ENCODE measurements at places on chromosomes 2 and 18.

DNA sequence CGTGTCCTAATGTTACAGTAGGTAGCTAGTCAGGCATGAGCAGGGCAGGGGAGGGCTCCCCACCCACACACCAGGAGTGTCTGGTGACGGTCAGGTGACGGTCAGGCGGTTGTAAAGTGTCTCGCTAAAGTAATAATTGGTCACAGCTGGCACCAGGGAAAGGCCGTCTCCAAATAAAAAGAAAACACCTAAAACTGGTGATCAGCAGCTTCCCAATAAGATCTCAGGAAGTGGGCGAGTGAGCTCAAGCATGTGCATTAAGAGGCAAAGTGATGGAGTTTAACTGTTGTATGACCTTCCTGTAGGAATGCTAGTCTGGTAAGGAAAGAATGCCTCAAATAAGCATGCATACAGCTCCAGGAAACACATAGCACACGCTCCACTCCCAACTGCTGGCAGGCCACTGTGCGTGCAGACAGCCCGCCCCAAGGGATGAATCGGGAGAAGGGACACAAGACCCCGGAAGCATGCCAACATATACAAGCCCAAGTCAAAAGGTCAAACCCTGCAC, 177.1 kb downstream of the RNF144A start:
- H3K27ac ChIP-seq: no peak overlapping the region
- H3K27me3 ChIP-seq: peaks cover 5% of the 10 kb centered on the region
- no peak overlapping the region for H3K4me3 ChIP-seq
- DNase-seq: no peak
- H3K36me3 ChIP-seq: no peaks in the 10 kb centered on the region
- H3K4me1 ChIP-seq: peaks cover 7% of the 10 kb centered on the region

DNA sequence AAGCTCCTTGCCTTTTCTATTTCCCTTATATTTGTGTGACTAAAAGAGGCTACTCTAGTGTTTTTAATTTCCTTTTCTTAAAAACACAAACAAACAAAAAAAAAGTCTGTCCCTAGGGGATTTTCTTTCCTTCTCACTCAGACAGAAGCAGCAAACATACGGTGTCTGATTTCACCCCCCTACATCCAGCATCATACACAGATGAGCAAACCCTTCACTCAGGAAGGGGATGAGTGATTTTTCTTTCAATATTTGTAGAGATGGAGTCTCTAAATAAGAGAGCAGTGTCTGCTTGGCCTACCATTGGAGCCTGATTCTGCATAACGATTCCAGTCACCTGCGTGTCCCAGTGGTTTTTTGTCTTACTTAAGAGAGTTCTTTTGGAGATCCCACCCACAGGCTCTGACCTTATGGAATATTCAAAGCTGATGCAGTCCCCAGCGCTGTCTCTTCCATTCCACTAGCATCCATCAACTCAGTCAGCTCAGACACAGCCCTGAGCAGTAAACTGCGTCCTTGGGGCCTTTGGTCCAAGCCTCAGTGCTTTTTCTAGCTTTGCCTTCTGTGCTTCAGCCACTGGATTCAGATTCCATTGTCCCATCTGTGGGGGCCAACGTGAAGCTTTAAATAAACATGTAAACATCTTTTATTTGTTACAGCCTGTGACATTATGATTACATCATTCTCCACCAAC, 52.6 kb upstream of the TPO start:
- no peak overlapping the region for H3K4me3 ChIP-seq
- H3K27me3 ChIP-seq: no peaks in the 10 kb centered on the region
- no peaks in the 10 kb centered on the region for H3K36me3 ChIP-seq
- H3K27ac ChIP-seq: no peak overlapping the region
- no peaks in the 10 kb centered on the region for H3K4me1 ChIP-seq

GRCh38 chr2:55252832-55253231, 16.2 kb downstream of the MTIF2 start:
- H3K27ac ChIP-seq: no peak overlapping the region
- H3K4me3 ChIP-seq: no peak overlapping the region
- H3K36me3 ChIP-seq: peaks cover 11% of the 10 kb centered on the region
- no peaks in the 10 kb centered on the region for H3K27me3 ChIP-seq
- no peaks in the 10 kb centered on the region for H3K4me1 ChIP-seq
- no peak for DNase-seq

DNA sequence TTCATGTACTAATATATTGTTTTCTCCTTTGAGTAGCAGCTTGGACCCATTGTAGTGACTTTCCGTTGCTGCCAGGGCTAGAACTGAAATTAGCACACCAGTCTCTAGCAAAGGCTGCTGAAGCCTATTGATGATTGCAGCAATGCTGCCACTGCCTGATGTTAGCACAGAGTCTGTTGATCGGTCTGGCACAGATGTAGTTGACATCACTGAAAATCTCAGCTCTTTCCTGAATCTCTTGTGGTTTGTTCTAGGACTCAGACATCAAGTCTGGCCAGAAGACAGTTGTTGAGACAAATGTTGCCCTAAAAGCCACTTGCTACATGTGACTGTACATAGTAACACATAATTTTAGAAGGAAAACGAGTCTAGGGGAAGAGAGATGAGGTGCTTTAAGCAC, 47.2 kb downstream of the VAPA start:
- 0 out of 2 replicates have a peak overlapping the region, but pooled peaks have one; percentile 1 for H3K27ac ChIP-seq
- H3K4me3 ChIP-seq: no peak overlapping the region
- H3K27me3 ChIP-seq: no peaks in the 10 kb centered on the region
- peaks cover 14% of the 10 kb centered on the region for H3K36me3 ChIP-seq
- H3K4me1 ChIP-seq: peaks cover 26% of the 10 kb centered on the region

GRCh38 chr2:25246001-25246400, 77.6 kb upstream of the POMC start:
- H3K4me3 ChIP-seq: no peak overlapping the region
- no peaks in the 10 kb centered on the region for H3K36me3 ChIP-seq
- H3K4me1 ChIP-seq: peaks cover 13% of the 10 kb centered on the region
- H3K27me3 ChIP-seq: peaks cover 1% of the 10 kb centered on the region
- no peak for DNase-seq
- H3K27ac ChIP-seq: no peak overlapping the region

- H3K4me1 ChIP-seq: peaks cover 58% of the 10 kb centered on the region
- no peak overlapping the region for H3K27ac ChIP-seq
- DNase-seq: peak; percentile 35
- H3K4me3 ChIP-seq: no peak overlapping the region
- no peaks in the 10 kb centered on the region for H3K27me3 ChIP-seq
Observed at GRCh38 chr2:55090702-55091101, 40.5 kb upstream of the RTN4 start.

GRCh38 chr2:113602869-113603466, 24.1 kb upstream of the RABL2A start:
- H3K27ac ChIP-seq: peak overlapping the region; percentile 78
- H3K36me3 ChIP-seq: no peaks in the 10 kb centered on the region
- H3K4me1 ChIP-seq: no peaks in the 10 kb centered on the region
- no peaks in the 10 kb centered on the region for H3K27me3 ChIP-seq
- H3K4me3 ChIP-seq: peak overlapping the region; percentile 87
- no peak for DNase-seq

- no peak overlapping the region for H3K27ac ChIP-seq
- no peaks in the 10 kb centered on the region for H3K27me3 ChIP-seq
- no peak for DNase-seq
- H3K4me1 ChIP-seq: no peaks in the 10 kb centered on the region
- H3K4me3 ChIP-seq: no peak overlapping the region
Observed at GRCh38 chr2:77021161-77021560, 501.0 kb downstream of the LRRTM4 start.

- H3K4me1 ChIP-seq: no peaks in the 10 kb centered on the region
- peaks cover 27% of the 10 kb centered on the region for H3K36me3 ChIP-seq
- no peak for DNase-seq
- no peak overlapping the region for H3K27ac ChIP-seq
- no peaks in the 10 kb centered on the region for H3K27me3 ChIP-seq
Observed at GRCh38 chr2:180334514-180334913, 327.4 kb upstream of the CWC22 start.

- H3K27ac ChIP-seq: peak overlapping the region; percentile 98
- H3K4me1 ChIP-seq: peaks cover 57% of the 10 kb centered on the region
- no peak overlapping the region for H3K4me3 ChIP-seq
Observed at GRCh38 chr2:224222291-224222690, 179.6 kb downstream of the FAM124B start.

GRCh38 chr2:101396316-101396717, 9.0 kb upstream of the CREG2 start:
- H3K4me3 ChIP-seq: peak overlapping the region; percentile 74
- peaks cover 36% of the 10 kb centered on the region for H3K4me1 ChIP-seq
- peaks cover 29% of the 10 kb centered on the region for H3K36me3 ChIP-seq
- peak overlapping the region; percentile 95 for H3K27ac ChIP-seq
- no peaks in the 10 kb centered on the region for H3K27me3 ChIP-seq

DNA sequence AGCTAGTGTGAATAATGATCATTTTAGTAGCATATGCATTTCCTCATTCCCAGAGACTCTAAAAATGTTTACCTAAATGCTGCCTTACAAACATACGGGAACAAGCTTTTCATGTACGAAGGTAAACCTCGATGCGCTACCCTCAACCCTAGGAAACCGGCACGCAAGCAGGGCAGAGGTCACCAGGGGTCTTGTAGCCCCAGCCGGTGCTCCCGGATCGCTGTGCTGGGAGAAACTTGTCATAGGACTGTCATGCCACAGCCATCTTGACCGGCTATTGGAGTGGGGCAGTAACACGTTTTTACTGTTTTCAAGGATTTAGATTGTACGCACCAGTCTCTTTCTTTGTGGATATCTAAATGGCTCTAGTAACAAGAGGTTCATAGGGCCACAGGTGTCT, 34.8 kb upstream of the NFATC1 start:
- peaks cover 11% of the 10 kb centered on the region for H3K36me3 ChIP-seq
- DNase-seq: no peak
- H3K27me3 ChIP-seq: peaks cover 2% of the 10 kb centered on the region
- no peak overlapping the region for H3K4me3 ChIP-seq
- no peak overlapping the region for H3K27ac ChIP-seq
- peaks cover 26% of the 10 kb centered on the region for H3K4me1 ChIP-seq

DNA sequence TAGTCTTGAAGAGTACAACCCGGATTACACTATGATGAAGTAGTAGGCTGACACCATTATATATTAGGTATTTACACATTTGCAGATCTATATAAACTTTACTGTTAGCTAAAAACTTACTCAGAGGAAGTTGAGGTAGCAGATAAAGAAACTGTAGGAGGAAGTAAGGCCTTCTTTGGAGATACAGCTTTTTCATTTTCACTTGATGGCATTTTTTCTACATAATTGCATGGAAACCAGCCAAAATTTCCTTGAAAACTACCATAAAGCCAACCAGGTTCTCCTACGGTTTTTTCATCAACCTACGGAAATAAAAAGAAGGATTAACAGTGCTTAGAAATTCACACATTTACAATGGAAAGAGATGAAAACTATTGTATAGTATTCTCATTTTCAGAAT, 86.6 kb downstream of the FAM228A start:
- no peaks in the 10 kb centered on the region for H3K27me3 ChIP-seq
- H3K4me1 ChIP-seq: peaks cover 39% of the 10 kb centered on the region
- peaks cover 22% of the 10 kb centered on the region for H3K36me3 ChIP-seq
- no peak for DNase-seq

DNA sequence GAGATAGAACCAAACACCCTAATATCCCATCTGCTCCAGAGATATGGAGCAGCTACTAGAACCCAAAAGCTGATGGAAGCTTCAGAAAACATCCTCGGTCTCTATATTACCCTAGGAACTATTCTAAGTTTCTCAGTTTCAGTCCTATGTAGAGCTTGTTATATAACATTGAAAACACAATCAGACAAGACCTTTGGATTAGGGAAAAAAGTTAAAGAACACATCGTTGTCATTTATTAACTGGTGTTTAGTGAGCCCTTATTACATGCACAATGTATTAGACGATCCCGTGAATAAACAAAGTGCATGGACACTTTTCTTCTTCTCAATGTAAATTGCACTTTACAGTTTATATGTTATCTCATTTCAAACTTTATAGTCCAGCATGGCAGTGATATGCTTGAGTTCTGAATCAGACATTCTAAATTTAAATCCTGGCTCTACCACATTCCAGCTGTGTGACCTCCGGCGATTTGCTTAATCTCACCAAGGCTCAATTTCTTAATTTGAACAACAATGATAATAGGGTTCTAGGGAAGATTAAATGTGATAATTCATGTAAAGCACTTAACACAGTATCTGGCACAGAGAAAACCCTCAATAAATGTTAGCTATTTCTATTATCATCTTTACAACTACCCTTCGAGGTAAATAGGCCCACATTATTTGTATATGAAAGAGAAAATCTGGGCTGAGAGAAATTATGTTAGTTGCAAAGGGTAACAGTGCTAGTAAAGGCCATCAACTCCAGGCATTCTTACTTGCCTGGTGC, 83.6 kb upstream of the PIK3C3 start:
- H3K36me3 ChIP-seq: peaks cover 5% of the 10 kb centered on the region
- H3K4me3 ChIP-seq: peak overlapping the region; percentile 48
- H3K4me1 ChIP-seq: peaks cover 81% of the 10 kb centered on the region
- no peak for DNase-seq
- peak overlapping the region; percentile 59 for H3K27ac ChIP-seq

DNA sequence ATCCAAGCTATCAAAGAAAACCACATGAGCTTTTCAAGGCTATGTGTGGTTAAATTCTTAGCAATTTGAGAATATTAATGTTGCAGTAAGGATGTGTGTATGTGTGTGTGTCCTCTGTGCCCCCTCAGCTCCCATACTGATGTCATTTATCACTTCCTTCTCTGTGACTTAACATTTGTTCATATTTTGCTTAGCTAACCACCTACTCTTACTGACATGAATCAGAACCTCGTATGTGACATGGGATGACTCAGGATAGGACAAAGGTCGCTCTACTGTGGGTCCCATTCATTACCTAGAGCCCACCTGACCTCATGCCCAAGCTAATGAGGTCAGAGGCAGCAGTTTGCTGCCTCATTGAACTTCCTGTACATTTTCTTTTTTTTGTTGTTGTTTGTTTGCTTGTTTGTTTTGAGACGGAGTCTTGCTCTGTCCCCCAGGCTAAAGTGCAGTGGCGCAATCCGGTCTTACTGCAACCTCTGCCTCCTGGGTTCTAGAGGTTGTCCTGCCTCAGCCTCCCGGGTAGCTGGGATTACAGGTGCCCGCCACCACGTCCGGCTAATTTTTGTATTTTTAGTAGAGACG, 36.3 kb downstream of the MOGAT1 start:
- no peaks in the 10 kb centered on the region for H3K36me3 ChIP-seq
- H3K27ac ChIP-seq: peak overlapping the region; percentile 78
- peak; percentile 80 for DNase-seq
- H3K4me3 ChIP-seq: peak overlapping the region; percentile 33

DNA sequence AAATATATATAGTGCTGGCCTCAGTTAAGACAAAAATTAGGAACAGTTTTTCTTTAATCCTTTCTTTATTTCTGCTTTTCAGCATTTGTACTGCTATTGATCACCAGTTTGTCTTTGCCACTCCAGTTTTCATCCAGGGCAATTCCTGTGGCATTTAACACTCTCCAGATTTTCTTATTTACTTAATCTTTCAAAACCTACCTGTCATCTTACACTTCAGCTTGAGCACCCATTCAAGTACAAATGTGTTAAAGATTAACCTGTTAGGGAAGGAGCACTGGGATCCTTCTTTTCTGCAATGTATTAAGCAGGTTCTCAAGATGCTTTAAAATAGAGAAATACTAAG, 101.8 kb upstream of the SCN1A start:
- peaks cover 4% of the 10 kb centered on the region for H3K27me3 ChIP-seq
- H3K27ac ChIP-seq: peak overlapping the region; percentile 85

DNA sequence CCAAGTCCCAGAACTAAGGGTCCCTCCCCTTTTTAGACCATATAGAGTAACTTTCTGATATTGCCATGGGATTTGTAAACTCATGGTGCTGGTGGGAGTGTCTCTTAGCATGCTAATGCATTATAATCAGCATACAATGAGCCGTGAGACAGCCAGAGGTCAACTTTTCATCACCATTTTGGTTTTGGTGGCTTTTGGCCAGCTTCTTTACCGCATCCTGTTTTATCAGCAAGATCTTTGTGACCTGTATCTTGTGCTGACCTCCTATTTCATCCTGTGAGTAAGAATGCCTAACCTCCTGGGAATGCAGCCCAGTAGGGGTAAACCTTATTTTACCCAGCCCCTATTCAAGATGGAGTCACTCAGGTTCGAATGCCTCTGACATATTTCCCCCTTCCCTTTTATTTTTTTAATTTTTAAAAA, 148.2 kb downstream of the PHLPP1 start:
- H3K4me1 ChIP-seq: peaks cover 33% of the 10 kb centered on the region
- peak; percentile 85 for DNase-seq
- H3K36me3 ChIP-seq: no peaks in the 10 kb centered on the region
- H3K4me3 ChIP-seq: no peak overlapping the region

Data from HFFc6 (cell line).